ENCODE measurements at places on chromosomes 16 and 17.

GRCh38 chr17:68295086-68295485 lies 3.8 kb downstream of the ARSG start:
- DNase-seq, result no peak

DNA sequence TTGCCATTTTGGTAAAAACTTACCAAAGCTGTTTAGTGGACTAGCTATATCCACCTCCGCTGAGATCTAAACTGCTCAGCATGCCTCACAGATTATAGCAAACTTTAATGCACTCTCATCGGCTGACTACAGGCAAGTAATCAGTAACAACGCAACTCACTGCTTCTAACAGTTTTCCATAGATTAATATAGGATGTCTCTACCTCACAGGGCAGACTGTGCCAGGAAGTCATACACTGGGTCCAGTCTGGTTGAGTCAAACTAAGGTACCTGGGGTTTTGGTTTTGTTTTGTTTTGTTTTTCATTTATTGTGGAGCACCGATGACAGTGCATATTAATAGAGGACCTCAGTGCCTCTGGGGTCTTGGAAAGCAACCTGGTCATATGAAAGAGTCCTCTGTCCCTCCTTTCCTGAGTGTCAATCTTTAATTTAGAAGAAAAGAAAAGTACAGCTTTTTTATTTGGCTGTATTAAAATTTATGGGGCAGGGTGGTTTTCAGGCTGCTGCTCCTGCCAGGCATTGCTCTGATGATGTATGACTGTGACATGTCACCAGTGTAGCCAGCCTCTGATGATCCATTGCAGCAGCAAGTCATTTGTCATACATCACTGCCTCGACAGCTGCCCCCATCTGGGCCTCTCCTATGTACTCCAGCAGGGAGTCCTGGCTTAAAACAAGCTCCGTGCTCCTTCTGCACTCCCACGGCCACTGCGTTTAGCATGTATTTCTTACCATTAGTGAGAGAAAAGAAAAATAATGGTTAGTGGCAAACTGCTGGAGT lies 854.1 kb downstream of the KCNJ2 start:
- peak; percentile 93 for DNase-seq

- no peak for DNase-seq
Measured at GRCh38 chr17:42347606-42348005, 40.6 kb downstream of the STAT3 start.

- no peak for DNase-seq
Measured at GRCh38 chr17:57668332-57668731, 76.8 kb downstream of the CCDC182 start.

GRCh38 chr16:55015181-55015913 lies 84.7 kb downstream of the IRX5 start:
- no peak for DNase-seq

- DNase-seq, result no peak
Measured at GRCh38 chr16:50306287-50306686, 39.9 kb downstream of the ADCY7 start.

DNA sequence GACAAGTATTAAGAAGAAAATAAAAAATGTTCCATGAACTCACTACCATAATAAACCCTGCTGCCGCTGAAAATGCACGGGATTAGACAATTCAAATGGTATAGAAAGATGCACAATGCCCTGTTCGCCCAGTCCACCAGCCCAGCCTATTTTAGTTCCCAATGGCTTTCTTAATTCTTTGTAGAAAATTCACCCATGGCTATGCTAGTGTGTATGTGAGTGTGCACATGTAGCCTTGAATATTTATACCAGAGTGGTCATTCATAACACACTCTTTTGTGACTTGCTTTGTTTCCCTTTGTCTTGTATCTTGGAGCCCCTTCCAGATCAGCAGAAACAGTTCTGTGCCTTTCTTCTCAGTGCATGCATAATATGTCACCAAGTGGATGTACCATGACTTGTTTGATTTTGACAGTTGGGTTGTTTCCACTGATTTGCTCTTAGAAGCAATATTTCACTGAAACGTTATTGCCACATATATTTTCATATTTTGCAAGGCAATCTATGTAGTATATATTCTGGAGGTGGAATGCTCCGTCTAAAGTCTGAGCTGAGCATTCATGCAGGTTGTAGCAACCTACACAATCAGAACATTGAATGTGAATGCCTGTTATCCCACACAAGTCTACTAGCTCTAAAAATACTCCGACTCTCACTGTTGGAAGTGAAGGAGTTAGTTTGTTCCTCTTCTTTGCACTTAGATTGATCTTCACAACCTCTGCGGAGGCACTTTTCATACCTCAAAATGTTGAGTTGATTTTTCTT lies 383.0 kb upstream of the EEF2KMT start:
- no peak for DNase-seq

- DNase-seq, result no peak
Measured at GRCh38 chr16:55301385-55302008, 22.5 kb upstream of the IRX6 start.

- DNase-seq, result peak; percentile 28
Measured at GRCh38 chr17:31093866-31094599, 744 bp upstream of the NF1 start.

DNA sequence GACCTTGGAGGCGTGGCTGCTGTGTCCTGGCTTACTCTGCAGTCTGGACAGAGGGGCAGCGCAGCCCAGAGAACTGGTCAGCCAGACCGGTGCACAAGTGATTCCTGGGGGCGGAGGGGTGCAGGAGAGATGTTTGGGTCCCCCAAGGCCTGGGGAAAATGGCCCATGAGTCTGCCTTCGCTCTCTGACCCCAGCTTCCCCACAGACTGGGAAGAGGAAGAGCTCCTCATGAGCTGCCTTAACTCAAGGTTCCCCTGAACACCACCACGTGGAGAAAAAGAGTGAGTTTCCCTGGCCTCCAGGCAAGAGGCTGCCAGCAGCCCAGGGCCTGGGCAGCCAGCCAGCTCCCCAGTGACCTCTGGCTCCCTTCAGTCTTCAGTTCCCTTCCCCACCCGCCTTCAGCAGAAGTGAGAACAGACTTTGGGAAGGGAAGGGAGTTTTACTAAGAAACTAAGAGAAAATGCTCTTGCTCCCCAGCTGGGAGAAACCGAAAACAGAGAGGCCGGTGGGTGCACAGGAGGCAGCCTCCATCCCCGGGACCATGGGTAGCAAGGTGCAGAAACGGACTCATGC lies 2.0 kb upstream of the C17orf99 start:
- DNase-seq, result peak; percentile 44

DNA sequence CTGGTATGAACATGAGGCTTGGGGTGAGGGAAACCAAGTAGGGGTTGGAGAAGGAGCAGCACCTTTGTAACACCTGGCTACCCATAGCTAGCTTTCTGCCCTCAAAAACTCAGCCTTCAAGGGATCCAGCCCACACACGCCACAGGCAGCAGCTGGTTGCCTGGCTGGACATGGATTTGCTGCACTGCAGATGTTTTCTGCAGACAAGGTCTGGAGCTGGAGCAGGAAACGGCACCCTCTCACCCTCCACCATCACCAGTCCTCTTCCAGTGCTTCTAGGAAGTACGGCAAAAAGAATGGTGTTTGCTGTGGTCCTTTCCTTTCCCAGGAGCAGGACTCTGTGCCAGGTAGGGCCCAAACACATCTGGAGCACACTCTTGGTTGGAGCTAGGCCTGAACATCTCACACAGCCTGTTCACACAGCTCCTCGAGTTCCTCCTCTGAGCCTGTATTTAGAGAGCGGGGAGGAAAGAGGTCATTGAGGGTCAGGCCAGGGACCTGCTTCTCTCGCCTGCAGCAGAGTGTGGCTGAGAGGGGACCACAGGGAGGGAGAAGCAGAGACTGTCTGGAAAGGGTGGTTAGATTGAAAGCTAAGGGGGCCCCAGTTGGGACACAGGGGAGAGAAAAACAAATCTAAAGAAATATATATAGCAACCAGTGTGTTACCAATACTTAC lies 2.7 kb upstream of the SUPT4H1 start:
- no peak for DNase-seq

GRCh38 chr17:81329927-81330883 lies 35.1 kb upstream of the SLC38A10 start:
- DNase-seq, result peak; percentile 91

DNA sequence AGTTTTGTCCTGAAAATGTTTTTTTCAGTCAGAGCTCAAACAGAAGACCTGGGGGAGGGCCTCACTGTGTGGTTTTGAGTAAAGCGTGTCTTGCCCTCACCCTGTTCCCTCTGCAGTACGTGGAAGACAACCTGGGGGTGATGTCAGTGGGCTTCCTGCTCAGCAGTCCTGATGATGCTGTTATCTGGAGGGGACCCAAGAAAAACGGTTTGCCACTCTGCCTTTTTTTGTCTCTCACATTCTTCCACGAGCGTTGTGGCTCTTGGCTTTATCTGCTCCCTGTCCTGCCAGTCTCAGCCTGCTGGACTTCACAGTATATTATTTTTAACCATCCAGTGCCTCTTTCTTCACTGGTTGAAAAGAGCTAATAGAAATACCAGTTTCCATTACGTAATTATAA lies 12.9 kb downstream of the NUBP1 start:
- DNase-seq, result no peak

- no peak for DNase-seq
Measured at GRCh38 chr16:8915722-8916301, 33.7 kb downstream of the LITAFD start.

- DNase-seq, result peak; percentile 68
Measured at GRCh38 chr17:40355123-40355803, 9.3 kb downstream of the GJD3 start.

GRCh38 chr17:30251931-30252330 lies 16.4 kb upstream of the SLC6A4 start:
- DNase-seq, result no peak

DNA sequence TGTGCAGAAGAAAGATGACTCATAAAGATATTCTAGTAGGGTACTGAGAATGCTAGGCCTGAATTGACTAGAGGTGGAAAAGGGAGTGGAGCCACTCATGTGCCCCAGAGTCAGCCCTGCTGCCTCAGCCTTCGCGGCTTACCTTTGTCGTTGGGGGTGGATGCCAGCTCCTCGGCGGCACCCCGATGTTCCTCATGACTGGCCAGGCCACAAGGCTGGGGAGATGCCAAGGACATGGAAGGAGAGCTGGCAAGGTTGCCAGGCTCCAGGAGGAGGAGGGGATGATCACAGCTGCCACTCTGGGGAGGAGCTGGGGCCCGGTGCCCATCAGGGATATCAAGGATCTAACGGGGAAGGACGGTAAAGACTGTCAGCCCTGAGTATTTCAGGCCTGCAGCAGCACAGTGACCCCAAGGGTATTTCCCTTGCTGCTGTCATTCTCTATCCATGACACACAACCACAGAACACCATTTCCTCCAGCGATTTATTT lies 9.7 kb upstream of the SLC35B1 start:
- no peak for DNase-seq

- DNase-seq, result no peak
Measured at GRCh38 chr16:11394593-11394960, 49.3 kb downstream of the RMI2 start.

GRCh38 chr16:28975158-28975599 lies 601 bp downstream of the SPNS1 start:
- DNase-seq, result peak; percentile 12

GRCh38 chr16:81401035-81401950 lies 43.3 kb upstream of the CMIP start:
- peak; percentile 63 for DNase-seq

DNA sequence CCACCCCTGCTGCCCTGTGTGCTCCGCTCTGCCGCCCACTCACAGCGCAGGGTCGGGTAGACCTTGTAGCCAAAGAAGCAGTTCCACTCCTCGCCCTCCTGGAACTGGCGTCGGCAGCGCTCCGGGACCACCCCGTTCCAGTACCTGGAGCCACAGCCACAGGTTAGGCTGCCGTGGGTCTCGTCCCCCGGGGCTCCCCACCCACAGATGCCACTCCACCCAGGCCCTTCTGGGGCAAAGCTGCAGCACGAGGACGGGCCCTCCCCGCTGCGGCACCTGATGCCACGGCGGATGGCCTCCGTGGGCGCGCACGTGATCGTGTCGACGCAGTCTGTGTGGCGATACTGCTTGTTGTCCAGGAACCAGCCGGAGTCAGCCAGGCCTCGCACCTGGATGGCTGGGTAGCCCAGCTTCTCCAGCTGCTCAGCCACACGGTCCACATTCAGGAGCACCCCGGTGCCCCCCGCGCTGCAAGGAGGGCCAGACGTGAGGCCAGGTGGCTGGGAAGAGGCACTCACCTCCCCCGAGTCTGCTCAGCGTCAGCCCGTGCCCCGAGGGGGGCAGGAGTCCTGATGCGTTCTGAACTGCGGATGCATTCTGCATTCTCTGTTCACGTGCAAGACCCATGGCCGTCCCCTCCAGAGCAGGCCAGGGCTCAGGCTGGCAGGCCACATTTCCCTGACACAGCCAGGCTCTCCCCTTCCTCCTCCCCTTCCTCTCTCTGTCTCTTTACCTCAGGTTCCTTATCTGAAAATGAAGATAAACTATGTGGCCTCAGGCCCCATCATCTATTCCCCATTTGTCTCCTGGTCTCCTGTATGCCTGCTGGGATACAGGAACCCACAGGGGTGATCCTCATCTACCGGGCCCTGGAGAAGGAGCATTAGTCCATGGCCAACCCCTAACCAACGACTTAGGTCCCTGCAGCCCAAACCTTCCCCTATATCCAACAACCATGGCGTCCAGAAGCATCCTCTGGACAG lies 4.1 kb downstream of the NOTUM start:
- no peak for DNase-seq

DNA sequence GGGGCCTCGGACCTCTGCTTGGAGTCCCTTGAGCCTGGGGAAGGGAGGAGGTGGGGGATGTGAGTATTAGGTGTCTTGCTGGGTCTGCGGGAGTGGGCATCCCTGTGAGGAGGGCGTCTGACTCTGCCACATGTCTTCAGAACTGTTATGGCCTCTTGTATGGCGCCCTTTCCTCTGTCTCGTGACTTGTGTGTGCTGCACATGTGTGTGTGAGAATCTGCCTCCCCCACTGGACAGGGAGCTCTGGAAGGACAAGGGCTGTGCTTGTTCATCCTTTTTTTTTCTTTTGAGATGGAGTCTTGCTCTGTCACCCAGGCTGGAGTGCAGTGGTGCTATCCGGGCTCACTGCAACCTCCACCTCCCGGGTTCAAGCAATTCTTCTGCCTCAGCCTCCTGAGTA lies 33.4 kb downstream of the ARHGAP23 start:
- no peak for DNase-seq
